ENCODE measurements at places on chromosomes 7 and 10.

DNA sequence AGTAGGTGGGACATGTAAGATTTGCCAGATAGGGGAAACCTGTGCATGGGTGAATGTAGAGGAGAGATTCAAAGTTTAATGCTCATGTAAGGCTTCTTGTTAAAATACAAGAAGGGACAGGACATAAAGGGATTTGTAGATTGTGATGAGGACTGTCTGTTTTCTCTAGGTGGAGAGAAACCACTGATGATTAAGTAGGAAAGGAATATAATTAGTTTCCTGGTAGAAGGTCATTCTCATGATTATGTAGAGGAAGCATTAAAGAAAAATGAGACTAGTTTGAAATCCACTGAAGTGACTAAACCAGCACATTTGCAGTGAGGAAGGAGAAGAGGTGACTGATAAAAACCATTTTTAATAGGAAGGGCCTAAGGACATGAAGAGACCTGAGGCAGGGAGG, 19.6 kb upstream of the MACC1 start:
- DNase-seq = no peak

- no peak for DNase-seq
Observed at GRCh38 chr7:69963393-69963792, 365.1 kb downstream of the AUTS2 start.

GRCh38 chr10:94218493-94219183, 144.1 kb downstream of the NOC3L start:
- DNase-seq = no peak

DNA sequence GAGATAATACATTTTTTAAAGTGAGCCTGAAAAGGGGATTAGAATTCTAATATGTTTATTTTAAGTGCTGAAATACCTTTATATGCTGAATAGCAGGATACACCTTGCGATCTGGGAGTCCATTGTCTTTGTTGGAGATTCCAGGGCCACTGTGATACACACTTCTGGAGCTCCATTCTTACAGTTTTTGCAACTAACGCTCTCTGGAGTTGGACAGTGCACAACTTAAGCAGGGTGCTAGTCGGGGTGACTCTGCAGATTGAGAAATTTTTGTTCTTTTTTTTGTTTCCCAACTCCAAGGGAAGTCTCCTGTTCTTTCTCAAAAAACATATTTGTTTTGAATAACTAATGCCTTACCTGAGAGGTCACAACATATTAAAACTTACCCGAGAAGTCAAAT, 23.7 kb upstream of the POU6F2 start:
- DNase-seq = no peak

- no peak for DNase-seq
Observed at GRCh38 chr10:10798864-10799192, 218.8 kb upstream of the CELF2 start.

GRCh38 chr10:128166151-128166550, 39.9 kb upstream of the MKI67 start:
- no peak for DNase-seq

DNA sequence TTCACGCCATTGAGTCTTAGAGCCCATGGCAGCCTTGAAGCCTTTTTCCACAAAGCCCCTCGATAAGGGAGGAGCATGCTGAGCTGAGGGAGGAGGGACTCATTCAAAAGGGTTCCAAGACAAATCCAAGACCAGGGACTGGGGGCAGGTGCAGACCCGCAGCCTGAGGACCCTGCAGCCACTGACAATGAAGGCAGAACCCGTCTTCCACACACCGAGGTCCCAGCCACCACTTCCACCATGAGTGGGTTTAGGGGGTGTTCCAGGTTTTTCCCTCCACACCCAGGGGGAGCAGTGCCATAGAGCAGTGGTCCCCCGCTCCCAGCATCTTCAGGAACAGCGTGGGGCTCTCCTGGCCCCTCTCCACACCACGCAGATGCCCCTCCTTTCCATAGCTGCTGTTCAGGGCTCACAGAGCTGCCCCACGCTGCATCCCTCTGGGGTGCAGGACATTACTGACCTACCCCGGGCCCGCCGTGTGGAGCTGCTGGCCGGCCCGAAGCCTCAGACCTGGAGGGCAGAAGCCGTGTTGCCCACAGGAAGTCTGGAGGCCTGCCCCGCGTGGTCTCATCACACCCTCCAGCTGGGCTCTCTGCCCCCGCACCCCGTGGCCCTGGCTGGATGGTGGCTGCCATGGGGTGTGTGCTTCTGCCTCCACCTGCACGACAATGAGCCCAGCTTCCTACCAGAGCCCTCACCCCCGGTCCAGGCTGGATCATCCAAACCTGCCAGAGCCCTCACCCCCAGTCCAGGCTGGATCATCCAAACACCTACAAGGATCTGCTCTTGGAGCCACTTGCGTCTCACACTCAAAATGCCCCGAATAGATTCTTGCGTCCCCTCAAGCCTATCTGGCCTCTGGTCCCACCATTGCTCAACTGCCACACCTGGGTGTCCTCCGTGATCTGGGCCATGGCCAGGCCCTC, 220.0 kb upstream of the TCERG1L start:
- DNase-seq = no peak

- DNase-seq = no peak
Observed at GRCh38 chr7:18201350-18201749, 173.7 kb upstream of the PRPS1L1 start.

GRCh38 chr7:135600226-135600625, 42.5 kb downstream of the NUP205 start:
- no peak for DNase-seq

DNA sequence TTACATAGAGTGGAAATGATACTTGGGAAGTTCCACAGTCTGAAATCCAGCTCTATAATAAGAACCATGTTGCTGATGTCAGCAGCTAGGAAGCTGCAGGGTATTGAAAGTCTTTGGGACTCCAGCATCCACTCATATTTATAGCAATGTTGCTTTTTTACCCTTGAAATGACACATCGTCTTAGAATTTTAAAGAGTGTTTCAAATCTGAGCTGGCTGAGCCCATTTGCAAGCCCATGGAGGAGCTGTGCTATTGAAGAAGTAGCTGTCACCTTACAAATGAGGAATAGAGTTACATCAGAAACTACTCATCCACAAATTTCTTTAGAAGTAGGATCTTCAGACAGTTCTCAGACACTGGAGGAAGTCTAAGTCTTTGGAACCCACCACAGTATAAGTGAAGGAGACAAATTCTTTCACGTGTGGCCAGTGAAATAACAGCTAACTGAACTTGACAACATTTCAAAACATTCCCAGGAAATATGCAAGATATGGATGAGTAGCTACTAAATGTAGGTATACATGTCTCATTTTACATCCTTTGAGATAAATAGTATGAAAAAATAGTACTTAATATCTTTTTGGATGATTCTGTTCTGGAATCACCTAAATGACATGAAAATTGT, 203.6 kb downstream of the ZNF365 start:
- DNase-seq = no peak

- no peak for DNase-seq
Observed at GRCh38 chr10:79072041-79072441, 3.3 kb downstream of the ZMIZ1 start.

DNA sequence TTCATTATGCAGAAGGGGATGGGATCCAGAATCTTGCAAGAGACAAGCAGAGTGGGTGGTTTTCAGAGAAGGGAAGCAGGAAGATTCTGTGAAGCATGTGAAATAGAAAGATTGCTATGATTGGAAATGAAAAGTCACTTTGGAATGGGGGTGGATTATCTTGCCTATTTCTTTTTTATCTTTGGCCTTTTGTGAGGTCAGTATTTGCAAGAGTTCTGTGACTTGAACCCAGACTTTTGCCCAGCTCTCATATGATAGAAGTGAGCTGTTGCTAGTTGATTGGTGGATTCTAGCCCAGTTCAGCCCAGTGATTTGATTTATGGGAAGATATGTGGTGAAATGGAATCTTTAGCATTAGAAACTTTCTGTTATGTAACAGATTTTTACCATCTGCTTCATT, 17.1 kb downstream of the ENTPD7 start:
- DNase-seq = no peak

DNA sequence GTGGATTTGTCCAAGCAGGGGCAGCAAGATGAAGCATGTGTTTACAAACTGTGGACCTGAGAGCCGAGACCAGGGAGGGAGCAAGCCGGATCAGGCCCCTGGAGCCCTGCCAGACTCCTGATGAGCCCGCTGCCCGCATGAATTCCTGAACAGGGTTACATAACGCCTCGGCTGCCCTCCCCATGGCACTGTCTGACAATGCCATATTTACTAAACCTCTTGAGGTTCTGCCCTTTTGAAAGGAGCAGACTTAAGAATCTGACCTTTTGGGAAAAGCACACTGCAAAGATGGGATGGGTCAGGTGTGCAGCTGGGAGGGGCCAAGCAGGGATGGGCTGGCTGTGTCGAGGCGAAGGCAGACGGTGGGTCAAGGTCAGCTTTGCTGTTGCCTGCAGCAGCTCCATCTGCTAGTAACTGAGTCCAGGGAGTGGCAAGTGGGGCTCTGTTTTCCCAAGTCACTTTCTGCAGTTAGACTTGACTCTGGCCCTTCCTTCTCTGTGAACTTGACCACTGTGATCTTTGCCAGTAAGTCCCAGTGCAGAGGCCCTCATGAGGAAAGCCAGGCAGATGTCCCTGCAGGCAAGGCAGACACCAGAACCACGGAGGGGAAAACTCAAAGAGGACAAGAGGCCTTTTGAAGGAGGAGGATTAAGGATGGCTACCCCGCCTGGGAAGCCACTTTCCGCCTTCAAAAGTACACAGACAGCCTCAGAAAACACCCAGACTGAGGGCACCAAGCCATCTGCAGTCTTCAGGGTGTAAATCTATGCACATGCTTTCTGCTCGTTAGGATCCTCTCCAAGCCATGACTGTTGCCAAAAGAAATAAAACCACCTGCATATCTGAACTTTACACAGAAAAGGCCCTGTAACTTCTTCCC, 175.8 kb downstream of the TNS3 start:
- no peak for DNase-seq

DNA sequence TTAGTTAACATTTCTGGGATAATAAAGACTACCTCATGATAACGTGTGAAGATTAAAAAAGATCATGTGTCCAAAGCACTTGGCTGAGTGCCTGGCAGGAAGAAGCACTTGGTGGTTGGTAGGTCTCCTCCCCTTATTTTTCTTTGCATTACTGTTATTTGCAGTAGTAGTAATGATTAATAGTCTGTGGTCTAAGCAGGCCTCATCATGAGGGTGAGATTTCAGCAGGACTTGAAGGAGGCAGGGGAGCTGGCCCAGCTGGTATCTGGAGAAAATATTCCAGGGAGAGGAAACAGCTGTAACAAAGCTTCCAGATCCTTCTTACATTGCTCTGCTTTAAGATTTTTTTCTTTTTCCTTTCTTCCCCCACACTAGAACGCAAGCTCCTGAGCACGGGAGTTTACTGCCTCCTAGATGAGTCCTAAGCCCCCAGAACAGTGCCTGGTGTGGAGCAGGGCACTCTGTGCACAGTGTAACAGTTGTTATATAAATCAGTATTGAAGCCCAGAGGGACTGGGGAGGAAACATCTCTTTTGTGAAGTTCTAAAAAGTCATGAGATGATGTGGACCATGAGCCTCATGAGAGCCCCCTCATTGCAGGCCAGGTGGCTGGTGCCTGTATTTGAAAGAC, 31.1 kb upstream of the RHEB start:
- DNase-seq = no peak

- DNase-seq = peak; percentile 58
Observed at GRCh38 chr7:33040803-33041516, 21.6 kb downstream of the NT5C3A start.

DNA sequence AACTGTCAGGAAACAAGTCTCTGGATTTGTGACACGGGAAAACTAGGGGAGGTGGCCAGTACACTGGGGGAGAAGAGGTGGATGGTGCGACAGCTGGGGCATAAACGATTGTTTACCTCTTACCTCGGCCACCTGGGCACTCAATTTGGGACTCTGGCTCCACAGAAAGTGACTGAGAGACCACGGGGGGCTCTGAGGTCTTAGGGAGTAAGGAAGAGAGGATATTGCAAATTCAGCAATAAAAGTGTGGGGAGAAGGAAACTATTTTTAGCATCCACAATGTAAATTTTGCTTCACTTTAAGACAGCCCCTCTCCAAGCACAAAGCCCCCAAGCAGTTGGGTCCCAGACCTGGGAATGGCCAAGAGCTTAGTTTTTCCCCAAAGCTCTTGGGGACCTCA, 440.5 kb downstream of the GRID1 start:
- DNase-seq = no peak

GRCh38 chr10:73894245-73894971, 16.5 kb upstream of the PLAU start:
- DNase-seq = peak; percentile 20

DNA sequence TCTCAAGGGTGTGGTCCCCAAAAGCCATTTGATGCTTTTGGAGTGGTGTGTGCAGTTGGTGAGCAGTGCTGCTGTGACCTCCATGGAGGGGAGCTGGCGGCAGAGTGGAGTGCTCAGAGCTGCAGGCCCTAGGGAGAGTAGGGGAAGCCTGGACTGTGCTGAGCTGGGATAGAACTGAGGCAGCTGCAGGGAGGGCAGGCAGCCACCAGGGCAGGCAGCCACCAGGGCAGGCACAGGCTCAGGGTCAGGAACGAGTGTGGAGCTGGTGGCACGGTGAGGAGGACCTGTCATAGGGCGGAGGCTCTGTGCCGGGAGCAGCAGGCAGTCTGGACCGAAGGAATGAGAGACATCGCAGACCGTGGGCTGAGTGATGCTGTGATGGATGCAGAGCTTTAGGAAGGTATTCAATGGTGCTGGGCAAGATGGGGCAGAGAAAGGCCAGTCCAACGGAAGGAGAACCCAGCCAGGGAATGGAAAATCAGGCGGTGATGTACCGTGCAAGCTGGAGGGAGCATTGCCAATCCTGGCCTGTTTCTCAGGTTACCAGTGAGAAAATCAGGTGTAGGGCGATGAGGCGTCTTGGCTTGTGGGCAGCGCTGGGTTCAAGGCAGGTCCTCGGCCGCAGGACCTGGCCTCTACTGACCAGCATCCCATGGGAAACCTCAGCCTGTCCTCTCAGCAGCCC, 152.6 kb downstream of the CAMK1D start:
- DNase-seq = no peak

DNA sequence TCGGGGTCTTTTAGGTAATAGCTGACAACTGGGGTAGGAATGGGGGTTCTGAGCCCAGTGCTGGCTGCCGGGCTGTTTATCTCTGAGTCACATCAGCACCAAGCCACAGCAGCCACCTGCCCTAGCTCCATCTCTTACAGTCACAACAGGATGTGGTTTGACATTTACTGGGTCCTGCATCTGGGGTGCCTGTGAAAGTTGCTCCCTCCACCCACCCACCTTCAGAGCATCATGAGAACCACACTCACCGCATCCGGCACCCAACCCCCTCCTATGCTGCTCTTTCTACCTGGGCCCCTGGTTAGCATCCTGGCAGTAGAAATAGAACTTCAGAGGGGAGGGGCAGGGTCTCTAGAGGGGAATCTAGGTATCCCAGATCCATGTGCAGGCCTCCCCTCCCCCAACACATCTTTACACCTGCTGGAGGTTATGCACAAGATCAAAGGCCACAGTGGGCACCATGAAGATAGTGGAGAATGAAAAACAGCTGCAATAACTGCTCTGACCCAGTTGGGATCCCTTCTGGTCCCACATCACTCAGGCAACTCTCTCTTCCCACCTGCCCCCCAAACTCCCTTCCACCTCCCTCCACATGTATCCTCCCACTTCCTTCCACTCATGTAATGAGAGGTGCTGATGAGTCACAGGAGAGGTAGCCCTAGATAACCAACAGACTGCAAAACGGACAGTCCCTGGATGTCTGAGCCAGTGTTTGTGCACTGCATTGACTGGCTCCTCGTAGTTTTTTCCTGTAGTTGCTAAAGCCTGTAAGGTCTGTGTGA, 38.2 kb downstream of the PRSS2 start:
- peak; percentile 95 for DNase-seq
